ENCODE measurements at places on chromosomes 1 and 21.

- no peak for DNase-seq
Observed at GRCh38 chr1:226654668-226655055, 84.4 kb downstream of the ITPKB start.

- DNase-seq, result no peak
Observed at GRCh38 chr1:94265011-94265422, 27.6 kb upstream of the ARHGAP29 start.

- no peak for DNase-seq
Observed at GRCh38 chr1:170619241-170620028, 44.5 kb upstream of the PRRX1 start.

DNA sequence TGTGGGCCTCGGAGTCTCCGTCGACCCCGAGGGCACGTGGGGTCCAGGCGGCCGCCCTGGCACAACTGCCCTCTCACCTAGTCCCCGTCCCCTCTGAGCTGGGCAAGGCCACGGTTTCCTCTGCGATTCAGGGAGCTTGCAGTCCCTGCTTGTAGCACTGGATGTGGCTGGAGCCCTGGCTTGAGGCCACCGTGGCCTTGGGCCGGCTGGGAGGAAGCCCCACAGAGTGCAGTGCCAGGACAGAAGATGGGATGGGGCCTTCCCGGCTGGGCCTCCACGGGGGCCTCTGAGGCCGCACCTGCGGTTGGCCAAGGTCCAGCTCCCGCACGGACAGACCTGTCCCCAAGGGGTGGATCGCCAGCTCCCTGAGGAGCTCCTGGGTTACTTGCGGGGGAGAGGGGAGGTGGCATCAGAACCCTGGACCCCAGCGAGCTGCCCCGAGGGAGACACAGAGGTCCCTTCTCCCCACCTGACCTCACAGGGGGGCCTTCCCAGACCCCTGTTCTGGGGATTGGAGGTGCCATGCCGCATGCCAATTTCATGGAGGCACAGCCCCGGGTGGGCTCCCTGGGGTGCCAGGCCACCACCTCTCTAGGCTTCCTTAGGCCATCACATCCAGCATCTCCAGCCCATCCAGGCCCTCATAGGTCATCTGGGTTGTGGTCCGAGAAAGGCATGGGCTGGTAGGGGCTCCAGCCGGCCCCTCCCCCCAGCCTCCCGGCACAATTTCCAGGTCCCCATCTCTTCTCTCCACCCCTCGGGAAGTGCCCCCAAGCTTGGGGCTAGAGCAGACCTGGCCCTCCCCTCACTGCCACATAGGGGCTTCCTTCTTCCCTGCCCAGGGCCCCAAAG lies 80.8 kb downstream of the MORN1 start:
- DNase-seq, result no peak

DNA sequence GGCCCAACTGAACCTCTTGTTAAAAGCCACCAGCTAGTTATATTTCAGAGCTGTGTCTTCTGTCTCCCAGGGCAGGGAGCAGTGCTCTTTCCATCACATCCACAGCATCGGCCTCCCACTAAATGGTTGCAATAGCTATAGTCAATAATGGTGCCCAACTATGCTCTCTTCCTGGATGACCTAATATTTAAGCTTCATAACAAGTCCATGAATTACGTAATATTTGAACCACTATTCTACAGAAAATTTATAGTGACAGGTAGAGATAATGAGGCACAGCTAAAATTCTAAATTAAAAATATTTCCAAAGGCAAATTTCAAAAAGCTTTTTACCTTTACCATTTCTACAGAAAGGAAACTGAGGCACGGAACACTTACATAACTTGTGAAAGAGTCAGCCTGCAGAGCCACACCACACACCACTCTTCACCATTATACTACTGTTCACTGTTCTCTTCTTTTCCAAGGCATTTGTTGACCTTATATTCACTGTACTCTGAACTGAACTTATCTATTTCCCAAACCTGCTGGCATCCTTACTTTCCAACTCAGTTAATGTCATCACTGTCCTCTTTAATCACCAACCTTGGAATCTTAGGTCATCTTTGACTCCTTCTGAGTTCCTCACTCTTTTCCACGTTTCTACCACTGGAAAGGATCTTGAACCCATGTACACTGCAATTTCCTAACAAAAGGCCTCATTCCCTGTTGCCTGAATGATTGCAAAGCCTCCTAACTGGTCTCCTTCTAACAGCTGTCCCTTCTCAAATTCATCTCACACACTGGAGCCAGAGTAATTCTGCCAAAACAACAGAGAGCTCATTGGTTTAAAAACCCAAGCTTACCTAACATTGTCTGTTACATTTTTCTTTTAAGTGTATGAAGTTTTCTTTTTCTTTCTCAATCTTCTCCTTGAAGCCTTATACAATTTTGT lies 85.5 kb downstream of the DDAH1 start:
- DNase-seq, result no peak

DNA sequence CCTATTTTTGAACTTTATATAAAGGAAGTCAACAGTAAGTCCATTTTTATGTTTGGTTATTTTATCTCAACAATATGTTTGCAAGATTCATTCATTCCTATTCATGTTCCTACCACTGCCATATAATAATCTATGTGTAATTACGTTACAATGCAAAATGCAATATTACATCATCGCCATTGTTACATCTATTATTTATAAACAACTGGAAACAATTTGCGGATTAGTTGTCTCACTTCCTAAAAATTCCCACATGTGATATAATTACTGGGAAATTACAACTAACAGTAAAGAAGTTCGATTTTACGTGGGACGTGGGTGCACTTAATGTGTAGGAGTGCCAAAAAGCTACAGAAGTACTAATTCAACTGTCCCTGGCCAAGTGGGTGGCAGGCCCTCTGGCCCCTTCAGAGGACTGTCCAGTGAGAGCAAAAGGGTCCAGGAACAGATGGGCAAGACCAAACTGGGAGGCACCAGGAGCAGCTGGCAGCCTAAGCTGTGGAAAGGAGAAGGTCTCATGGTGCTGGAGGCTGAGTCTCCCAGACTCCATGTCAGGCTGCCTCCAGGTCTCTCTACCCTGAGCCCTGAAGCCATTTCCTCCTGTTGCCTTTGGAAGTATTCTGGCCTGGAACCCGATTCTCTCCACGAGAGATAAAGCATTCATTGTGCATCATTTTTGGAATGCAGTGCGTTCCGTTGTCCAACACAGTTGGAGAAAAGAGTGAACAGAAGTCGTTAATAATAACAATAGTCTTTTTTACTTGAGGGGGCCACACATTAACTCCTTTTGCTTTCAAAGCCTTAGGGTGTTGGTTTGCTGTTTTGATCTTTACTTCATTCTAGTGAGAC lies 42.9 kb downstream of the TNNT2 start:
- peak; percentile 61 for DNase-seq

DNA sequence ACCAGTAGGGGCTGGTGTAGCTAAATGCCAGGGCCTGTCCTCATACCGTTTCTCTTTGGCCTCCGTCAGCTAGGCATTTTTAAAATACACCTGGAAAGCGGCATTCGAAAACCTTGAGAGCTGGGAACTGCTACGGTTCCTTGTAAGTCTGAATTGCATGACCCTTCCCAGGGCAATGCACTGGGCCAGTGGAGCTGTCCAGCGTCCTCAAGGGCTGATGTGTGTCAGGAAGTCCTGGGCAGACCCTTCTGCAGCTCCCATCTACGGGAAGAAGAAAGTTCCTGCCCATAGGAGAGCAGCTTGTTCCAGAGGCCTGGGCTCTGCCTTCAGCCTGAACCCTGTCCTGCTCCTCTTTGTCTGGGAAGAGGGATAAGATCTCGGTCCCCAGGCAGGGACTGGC lies 34.1 kb downstream of the UBASH3A start:
- DNase-seq, result no peak

- no peak for DNase-seq
Observed at GRCh38 chr1:169138866-169139670, 32.6 kb downstream of the ATP1B1 start.

DNA sequence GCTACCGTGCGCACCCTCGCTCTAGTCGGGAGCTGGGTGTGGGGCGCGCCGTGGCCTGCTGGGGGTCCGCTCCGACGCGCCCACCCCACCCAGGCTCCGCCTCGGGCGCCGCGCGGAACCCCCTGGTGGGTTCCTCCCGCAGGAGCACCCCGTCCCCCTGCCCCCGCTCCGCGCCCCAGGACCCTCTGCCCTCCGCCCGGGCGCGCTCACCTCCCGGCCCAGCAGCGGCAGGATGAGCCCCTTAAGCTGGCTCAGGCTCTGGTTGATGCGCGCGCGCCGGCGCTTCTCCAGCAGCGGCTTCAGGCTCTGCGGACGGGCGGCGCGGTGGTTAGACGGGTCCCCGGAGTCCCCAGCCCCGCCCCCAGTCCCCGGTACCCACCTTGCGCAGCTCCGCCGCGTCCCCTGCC lies 319 bp downstream of the HES2 start:
- no peak for DNase-seq

DNA sequence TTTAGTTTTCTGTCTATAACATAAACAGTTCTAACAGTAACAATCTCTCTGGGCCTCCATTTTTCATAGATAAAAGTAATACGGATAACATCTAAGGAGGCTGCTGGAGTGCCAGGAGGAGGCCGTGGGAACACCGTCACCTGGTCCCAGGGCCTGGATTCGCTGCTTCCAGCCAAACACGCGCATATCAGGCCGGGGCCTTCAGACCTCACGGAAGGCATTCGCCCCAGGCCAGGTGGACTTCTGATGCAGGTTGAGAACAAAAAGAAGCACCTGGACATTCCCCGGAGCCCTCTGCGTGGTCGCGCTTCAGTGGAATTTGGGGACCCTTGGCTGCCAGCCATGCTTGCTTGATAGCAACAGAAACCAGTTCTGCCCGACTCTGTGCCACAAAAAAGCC lies 113.1 kb upstream of the GUCA2B start:
- DNase-seq, result no peak

- DNase-seq, result no peak
Observed at GRCh38 chr1:36432616-36433015, 17.6 kb downstream of the OSCP1 start.

- no peak for DNase-seq
Observed at GRCh38 chr1:37725851-37726613, 33.7 kb downstream of the CDCA8 start.

GRCh38 chr21:44079846-44080245 lies 27.4 kb upstream of the PWP2 start:
- no peak for DNase-seq

GRCh38 chr1:168821434-168821833 lies 92.4 kb upstream of the DPT start:
- no peak for DNase-seq

GRCh38 chr1:155008015-155008941 lies 5.7 kb downstream of the ZBTB7B start:
- DNase-seq, result no peak

- DNase-seq, result no peak
Observed at GRCh38 chr1:158146165-158146564, 34.5 kb upstream of the CD1D start.

DNA sequence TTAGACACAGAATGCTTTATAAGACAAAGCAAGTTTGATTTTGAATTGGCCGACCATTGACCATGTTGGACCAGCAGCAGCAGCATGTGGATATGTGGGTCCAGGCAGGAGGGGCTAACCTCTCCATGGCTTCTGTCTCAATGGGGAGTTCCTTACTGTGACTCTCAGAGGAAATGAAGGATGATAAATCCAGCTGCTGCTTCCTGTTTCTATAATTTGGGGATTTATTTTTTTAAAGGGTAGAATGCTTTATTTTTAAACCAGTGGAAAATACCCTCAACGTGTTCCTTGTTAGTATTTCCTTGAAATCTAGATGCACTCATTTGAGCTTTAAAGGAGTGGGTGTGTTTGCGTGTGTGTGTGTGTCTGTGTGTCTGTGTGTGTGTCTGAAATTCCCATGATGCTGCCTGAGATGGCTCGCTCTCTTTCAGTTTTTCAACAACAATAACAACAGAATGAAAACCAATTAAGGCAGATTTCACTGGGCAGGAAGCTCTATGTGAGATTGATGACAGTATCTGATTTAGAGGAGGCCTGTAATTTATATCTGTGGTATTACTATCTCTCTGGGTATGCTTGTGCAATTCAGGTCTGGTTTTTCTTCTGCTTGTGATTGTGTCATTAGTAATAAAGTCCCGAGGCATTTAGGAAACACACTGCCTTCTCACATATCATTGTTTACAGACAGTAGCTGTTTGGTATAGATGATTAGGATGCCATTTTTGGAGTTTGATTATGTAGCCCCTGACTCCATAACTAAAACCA lies 86.1 kb upstream of the ZNF326 start:
- no peak for DNase-seq

DNA sequence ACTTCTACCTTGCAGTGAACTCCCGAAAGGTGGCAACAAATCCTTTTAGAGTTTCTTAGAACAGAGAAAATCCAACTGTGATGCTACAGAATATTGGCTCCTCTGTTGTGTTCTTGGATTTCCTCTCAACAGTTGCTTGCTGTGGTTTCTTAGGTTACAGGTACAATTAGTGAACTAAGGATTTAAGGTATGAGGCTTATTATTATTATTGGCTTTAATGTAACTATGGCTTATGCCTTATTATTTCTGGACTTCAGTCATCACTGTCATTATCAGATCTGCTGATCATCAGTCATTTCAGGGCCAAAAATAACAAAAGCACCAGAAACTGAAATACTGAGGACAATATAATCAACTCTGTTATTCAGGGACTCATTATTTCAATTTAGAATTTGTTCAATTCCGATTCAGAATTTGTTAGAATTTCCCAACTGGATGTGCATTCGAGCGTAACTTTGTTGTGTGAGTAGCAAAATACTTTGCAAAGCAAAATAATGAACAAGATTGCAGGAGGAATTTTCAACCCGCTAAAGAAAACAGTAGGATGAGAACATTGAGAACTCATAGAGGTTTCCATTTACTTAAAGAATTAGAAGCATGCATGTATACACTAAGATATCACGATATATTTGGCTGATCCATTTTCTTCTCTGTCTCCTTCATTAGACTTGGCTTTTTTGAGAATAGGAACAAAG lies 65.5 kb upstream of the AK4 start:
- DNase-seq, result no peak

- DNase-seq, result no peak
Observed at GRCh38 chr1:230754796-230755195, 7.6 kb downstream of the CAPN9 start.

GRCh38 chr1:205593532-205593931 lies 38.3 kb downstream of the ELK4 start:
- no peak for DNase-seq

DNA sequence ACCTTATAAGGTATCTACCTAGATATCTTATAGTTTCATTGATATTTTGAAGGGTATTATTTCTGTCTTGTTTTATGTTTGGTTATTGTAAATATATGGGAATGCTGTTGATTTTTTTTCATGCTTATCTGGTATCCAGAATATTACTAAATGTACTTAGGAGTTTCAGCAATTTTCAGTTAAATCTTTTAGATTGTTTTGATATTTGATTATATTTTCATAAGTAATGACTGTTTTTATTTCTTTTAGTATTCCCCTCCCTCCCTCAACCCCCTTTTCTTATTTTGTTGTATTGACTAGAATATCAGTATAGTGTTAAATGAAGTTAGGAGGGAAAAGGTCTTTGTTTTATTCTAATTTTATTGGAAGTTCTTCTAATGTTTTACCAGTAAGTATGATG lies 344.4 kb upstream of the PROX1 start:
- no peak for DNase-seq

DNA sequence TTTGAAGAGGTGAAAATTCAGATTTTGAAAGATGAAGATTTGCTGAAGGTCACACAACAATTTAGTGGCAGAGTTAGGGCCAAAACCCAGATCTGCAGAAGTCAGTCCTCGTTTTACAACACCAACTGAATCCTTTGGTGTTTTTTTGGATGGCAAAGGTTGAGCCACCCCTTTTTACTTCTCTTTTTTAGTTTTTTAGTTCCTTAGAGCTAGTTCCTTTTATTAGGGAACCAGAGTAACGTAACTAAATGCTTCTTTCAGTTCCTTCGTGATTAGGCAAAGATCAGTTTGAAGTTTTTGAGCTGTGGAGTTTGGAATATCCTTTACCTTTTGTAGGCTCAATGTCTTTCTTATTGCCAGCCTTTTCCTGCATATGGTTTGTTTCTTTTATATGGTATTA lies 67.9 kb upstream of the ARID1A start:
- no peak for DNase-seq

Measured in NCI-H1694 treated with DMSO at 0.1 percent for 48 hours (cell line).